NCI-H524 (cell line): ENCODE measurements at places on chromosomes 13 and 19.
A peak's percentile ranks its signal among the peaks of the same experiment; 100 is the strongest.

DNA sequence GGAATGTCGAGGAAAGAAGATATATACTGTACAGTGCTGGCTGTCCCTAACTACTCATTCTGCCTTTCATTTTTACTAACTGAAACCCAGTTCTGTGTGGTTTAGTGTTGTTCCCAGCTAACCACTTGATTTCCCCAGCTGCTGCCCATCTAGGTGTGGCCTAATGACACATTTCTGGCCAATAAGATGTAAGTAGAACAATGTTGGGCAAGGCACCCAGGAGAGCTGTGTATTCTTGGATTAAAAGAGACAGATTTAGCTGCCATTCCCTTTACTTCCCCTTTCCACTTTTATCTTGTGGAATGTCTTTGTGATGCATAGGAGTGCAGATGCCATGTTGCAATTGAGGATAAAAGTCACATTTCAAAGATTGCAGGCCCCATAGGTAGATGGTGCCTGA lies 28.3 kb upstream of the PCDH9 start:
- no peak for DNase-seq

- DNase-seq = no peak
These were observed 5.4 kb upstream of the VSIG10L start for GRCh38 chr19:51347209-51347928.

DNA sequence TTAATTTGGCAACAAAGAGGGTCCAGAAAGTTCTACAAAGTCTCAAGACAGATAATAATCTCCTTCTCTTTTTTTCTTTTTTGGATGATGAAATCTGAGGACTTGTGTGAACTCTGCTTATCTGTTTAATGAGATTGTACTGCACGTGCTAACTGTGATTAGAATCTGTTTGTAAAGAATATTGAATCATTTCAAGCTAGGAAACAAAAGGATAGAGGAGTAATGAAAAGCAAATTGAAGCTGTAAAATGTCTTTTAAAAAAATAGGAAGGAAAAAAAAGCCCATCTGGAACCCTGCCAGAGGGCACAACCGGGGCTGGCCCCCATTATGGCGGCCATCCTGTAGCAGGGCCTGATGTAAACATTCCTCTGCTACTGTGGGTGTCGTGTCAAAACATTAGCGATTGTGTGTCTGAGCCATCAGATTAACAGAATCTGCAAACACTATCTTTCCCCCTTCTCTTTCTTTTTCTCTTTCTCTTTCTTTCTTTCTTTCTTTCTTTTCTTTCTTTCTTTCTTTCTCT lies 83.0 kb downstream of the FLT1 start:
- no peak for DNase-seq

DNA sequence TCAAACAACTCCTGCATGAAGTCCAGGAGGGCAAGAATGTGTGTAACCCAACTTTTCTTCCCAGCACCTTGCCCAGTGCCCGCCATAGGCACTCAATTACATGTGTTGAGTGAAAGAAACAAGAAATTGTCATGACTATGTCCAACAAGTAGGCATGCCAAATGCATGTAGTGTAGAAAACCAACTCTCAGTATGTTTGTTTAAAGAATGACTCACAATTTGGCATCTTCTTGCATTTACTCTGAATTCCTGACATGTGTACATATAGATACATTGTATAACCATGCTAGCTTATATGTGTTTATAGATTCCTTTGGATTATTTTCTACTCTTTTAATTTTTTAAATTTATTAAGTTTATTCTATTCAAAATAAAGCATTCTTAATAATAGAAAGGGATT lies 305.0 kb downstream of the EFNB2 start:
- DNase-seq = no peak

- no peak for DNase-seq
These were observed 186.8 kb upstream of the TSC22D1 start for GRCh38 chr13:44762911-44763310.

- DNase-seq = no peak
These were observed 46.4 kb downstream of the N4BP2L1 start for GRCh38 chr13:32381539-32381938.

DNA sequence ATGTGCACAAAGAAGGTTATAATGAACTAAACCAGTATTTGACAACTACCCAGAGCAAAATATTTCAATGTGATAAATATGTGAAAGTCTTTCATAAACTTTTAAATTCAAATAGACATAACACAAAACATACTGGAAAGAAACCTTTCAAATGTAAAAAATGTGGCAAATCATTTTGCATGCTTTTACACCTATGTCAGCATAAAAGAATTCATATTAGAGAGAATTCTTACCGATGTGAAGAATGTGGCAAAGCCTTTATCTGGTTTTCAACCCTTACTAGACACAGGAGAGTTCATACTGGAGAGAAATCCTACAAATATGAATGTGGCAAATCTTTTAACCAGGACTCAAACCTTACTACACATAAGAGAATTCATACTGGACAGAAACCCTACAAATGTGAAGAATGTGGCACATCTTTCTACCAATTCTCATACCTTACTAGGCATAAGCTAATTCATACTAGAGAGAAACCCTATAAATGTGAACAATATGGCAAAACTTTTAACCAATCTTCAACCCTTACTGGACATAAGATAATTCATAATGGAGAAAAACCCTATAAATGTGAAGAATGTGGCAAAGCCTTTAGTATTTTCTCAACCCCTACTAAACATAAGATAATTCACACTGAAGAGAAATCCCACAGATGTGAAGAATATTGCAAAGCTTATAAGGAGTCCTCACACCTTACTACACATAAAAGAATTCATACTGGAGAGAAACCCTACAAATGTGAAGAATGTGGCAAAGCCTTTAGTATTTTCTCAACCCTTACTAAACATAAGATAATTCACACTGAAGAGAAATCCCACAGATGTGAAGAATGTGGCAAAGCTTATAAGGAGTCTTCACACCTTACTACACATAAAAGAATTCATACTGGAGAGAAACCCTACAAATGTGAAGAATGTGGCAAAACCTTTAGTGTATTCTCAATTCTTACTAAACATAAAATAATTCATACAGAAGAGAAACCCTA lies 26.4 kb downstream of the ZNF493 start:
- DNase-seq = no peak

DNA sequence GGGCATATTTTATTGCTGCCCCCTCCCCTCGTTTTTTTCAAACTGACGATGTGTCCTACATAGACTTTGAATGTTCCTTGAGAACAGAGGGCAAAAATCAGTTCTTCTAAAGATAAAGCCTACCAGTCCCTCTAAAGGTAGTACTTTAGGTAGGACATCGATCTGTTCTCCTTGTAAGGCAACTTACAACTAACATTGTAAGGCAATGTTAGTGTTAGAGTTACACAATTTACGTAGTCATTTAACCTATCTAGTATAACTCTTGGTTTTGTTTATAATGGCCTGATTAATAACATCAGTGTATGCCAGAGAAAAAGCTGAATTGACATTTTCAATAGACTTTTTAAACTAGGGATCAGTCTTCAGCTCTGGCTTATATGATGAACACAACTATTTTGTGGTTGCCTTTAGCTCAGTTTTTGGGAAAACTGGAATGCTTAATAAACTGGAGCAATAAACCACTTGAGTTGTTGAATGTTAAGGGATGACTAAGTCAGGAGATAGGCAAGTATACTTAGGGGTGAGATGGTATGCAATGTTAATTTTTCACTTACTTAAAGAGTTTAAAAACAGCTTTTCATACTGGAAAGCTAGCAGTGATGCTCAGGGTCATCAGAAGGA lies 2.2 kb downstream of the NDFIP2 start:
- no peak for DNase-seq

DNA sequence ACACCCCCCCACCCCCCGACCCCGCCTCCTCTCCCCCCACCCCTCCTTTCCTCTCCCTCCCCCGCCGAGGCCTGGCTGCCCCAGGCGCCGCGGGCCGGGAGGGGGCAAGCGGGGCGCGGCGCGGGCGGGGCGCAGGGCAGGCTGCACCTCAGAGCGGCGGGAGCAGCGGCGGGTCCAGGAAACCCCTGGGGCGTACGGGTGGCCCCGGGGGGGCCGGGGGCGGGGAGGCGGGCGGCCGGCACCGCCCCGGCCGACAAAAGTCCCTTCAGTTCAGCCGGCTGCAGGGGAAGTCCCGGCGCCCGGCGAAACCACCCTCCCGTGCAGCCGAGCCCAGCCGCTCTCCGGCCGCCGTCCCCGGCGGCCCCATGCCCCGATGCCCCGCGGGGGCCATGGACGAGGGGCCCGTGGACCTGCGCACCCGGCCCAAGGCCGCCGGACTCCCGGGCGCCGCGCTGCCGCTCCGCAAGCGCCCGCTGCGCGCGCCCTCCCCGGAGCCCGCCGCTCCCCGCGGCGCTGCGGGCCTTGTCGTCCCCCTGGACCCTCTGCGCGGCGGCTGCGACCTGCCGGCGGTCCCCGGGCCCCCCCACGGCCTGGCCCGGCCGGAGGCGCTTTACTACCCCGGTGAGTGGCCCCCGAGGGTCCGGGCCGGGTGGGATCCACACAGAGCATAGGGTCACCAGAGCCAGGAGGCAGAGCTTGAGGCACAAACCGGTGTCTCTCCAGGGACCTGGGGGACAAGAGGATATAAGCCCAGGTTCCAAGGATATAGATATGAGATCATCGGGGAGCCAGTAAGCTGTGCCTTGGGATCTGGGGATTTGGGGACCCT lies at the start of gene BCL3:
TSS of gene BCL3 (plus strand) at position 283 of the 829 bp plus-strand sequence. CDS start at position 366, 83 bp downstream.
- DNase-seq = peak; percentile 16

- DNase-seq = no peak
These were observed 110.7 kb upstream of the UQCRFS1 start for GRCh38 chr19:29323440-29324290.

- DNase-seq = no peak
These were observed 432.6 kb downstream of the ZNF536 start for GRCh38 chr19:30804751-30805150.

GRCh38 chr13:39688699-39689405 lies 33.4 kb downstream of the COG6 start:
- DNase-seq = no peak

GRCh38 chr13:113669755-113670341 lies 2.8 kb downstream of the GRK1 start:
- no peak for DNase-seq

- no peak for DNase-seq
These were observed 820.6 kb downstream of the PCDH17 start for GRCh38 chr13:58452123-58452623.

GRCh38 chr13:46751811-46752635 lies 44.9 kb downstream of the ESD start:
- no peak for DNase-seq

- DNase-seq = no peak
These were observed 3.0 kb downstream of the GADD45B start for GRCh38 chr19:2478756-2479555.
